Fibroblast of skin of left biceps (primary cell): ENCODE measurements at places on chromosomes 6 and 20.

DNA sequence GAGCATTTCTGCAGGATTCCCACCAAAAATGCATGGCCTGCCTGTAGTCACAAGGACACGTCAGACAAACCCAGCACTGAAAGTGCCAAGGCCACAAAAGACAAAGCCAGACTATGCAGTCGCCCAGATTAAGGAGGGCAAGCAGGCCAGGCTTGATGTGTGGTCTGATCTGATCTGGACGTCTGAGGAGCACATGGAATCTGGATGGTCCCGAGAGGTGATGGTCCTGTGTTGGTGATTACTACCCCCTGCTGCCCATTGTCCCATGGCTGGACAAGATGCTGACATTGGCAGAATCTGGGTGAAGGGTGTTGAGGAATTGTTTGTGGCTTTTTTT lies 17.1 kb downstream of the NPEPL1 start:
- no peak for DNase-seq

DNA sequence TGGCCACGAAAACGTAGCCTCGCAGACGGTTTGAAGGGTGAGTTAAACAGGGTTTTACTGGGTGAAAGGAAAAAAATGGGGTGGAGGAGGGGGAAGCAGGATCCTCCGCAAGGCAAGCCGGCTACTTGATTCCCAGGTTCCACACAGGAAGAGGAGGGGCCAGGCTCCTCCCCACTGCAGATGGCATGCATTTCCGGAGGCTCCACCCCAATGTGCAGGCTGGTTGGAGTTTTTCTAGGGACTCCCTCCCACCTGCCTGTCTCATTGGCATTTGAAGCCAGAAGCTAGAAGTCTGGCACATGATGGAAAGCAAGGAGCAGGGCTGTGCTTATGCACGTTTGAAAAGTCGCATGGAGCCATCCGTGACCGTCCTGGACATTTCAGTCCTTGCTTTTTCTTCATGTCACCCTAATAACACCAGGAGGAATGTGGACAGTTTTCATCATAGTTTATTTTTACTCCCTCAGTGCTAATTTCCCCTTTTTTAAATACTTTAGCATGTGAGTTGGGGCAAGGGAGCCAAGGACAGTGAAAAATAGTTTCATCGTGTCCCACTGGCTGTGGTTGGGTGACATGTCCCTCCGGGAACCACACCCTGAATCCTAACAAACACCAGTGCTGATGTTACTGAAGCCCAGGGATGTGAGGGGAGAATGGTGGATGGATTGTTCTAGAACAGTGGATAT lies 100.1 kb upstream of the INSM1 start:
- DNase-seq: no peak

- no peak for DNase-seq
These were observed 3.6 kb upstream of the PRPH2 start for GRCh38 chr6:42726026-42726425.

DNA sequence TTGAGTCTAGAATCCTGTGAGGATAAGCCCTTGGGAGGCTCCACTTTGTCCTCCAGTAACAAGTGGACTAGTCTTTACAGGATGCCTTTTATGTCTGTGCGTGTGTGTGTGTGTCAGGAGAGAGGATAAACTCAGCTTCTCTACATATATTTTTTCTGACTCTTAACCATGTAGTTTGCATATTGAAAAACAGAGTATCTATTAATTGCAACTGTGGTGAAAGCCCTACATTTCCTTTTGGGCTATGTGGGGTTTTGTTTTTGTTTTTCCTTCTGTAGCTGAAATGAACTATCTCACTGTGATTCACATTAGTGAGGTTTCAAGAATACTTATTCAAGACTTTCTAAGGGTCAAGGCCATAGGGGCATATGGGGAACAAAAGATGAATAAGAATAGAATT lies 17.7 kb downstream of the TPBG start:
- no peak for DNase-seq

DNA sequence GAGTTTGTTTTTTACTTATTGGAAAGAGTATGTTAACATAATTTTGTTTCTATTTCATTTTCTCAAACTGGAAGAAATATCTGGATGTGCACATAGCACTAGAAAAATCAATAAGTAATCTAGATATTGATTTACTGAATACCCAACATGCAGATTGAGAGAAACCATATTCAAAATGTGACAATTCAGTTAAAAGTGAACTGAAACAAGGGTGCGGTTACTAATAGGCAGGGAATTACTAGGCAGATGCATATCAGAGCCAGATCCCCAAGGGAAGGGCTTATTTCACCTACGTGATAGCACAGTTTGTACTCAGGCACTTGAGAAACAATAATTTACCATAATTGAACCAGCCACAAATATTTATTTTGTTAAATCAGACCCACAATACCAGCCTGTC lies 493.1 kb upstream of the FLRT3 start:
- no peak for DNase-seq

DNA sequence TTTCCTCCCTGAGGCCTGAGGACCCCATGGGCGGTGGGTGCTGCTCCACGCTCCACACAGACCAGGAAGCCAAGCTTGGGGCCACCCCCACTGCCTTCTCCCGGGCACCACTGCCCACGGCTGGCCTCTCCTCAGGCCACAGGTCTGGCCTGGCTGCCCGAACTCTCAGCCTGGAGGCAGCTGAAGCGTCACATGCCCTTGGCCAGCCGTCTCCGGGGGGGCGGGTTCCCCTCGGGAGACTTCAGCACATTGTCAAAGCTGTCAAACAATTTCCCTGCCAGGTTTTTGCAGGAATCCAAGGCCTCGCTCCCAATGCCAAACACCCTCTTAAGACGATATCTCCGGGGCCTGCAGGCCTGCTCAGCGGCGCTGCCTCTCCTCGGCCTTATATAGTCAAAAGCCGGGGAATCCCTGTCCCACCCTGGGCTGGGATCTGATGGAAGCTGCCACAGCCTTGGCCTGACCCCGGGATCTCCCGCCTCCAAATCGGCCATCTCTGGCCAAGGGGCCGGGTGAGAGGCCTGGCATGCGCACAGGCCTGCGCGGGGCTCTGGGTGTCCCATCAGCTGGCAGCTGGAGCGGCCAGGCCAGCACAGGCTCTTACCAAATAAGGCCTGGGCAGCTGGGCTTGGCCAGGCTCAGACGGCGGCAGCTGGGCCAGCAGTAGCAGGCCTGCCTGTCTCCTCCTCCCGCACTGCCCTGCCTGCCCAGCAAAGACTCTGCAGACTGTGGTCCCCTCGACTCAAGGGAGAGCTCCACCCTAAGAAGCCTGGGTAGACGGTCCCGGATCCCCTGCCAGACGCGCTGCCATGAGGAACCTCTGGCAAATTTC lies 49.7 kb downstream of the RBM38 start:
- no peak for DNase-seq

DNA sequence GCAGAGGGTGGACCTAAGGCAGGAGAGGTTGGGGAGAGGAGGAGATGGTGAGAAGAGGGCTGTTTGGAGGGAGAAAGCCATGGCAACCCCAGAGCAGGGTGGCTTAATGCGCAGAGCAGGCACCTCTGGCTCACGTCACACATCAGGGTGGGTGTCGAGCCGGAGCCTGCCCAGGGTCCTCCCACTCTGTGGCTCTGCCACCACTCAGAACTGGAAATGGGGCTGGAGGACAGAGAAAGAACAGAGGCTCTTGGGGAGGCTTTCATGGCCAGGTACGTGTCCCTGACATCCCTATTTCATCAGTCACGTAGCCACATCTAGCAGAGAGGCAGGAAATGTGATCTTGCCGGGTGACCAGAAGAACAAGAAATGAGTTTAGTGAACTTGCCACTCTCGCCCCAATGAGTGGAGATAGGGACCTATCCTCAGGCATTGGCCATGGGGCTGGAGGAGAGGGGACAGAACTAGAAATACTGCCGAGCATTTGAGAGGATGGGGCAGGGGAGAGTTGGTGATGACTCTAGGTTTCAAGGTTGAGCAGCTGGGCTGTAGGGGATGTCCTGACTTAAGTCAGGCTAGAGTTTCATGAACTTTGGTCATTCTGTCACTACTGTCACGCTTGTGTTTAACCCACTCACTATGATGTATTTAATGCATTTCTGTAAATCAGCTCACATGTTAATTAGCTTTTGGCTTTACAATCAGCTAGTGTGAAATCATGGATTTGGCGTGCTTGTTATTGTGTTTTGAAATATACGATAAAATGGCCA lies 52.7 kb downstream of the CDH26 start:
- no peak for DNase-seq

DNA sequence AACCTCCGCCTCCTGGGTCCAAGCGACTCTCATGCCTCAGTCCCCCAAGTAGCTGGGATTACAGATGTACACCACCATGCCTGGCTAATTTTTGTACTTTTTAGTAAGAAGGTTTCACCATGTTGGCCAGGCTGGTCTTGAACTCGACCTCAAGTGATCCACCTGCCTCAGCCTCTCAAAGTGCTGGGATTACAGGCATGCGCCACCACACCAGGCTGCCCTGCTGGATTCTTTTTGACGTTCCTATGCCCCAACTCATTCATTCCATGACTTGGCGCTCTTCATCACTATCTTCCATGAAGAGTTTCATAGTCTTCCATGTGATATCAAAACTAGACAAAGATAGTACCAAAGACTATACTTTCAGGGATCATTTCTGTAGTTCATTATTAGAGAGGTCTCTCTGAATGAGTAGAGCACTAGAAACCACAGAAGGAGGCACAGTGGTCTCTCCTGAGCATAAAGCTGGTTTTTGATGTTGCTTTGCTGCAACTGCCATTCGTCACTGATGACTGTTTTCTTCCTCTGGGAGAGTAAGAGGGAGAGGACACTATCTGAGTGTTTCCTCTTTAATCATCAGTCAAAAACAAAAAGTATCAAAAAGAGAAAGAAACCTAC lies 23.5 kb downstream of the DNAAF9 start:
- no peak for DNase-seq

DNA sequence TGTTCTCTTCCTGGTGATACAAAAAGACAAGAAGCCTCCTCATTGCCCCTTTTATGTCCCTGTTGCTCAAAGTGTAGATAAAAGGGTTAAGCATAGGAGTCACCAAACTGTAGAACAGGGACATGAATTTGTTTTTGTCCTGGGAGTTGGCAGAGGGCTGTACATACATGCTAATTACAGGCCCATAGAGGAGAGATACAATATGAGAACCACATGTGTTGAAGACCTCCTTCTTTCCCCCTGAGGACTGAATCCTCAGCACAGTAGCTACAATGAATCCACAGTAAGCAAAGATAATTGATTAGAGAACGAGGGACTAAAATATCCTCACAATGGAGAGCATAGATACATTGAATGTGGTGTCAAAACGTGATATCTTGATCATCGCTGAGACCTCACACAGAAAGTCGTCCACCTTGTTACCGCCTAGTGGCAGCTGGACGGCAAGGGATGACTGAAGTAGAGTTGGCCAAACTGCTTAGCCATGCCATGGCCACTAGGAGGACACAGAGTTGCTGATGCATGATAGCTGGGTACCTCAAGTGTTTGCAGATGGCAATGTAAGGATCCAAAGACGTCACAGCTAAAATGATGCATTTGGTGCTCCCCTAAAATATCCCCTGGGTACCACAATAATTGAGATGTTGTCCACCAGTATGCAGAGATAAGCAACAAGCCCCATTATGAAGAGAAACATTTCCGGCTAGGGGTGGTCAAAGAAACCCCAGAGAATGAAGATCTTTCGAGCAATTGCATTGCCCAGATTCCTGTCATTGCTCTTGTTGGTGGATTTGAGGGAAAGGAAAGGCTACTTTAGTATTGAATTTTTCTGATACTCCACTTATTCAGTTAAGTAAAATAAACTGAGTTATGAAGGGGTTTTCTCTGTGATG lies 15.0 kb downstream of the OR2B3 start:
- no peak for DNase-seq

- DNase-seq: no peak
These were observed 8.0 kb downstream of the QKI start for GRCh38 chr6:163422550-163422949.

- DNase-seq: no peak
These were observed 15.7 kb downstream of the PLAGL2 start for GRCh38 chr20:32191873-32192272.

DNA sequence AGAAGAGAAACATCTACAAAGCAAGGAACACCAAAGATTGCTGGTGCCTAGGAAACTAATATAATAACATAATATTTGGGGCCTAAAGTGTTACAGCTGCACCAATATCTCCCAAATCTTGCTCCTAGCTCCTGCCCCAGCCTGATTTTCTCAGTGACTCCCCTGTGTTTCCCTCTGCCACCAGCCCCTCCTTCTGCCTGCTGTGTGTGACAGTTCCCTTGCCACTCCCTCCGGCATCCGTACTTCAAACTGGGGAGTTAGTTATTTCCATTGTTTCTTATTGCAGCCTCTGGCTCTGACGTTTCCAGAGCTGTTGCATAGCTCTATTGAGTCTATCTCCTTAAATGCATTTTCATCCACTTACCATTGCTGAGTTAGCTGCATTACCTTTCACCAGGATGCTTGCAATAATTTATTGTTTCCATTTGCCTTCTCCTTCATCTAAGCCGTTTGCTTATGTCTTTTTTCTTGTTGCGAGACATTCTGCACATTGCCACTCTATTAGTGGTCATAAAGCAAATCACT lies 43.1 kb downstream of the ESR1 start:
- DNase-seq: no peak

DNA sequence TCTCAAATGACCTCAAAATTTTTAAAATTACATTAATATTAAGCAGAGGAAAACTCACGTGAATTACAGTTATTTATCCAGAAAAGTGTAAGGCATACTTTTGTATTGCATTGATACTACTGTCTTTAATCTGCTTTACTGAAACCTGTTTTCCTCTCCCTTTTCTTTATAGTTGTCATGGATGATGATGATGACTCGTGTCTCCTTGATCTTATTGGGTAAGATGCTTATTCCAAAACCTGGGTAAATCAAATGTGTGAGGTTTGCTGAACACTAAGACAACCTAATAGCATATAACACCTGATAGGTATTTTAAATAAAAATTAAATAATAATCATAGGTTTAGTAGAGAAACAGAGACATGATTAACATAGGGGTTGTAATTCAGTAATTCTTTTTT lies 40.0 kb downstream of the BICRAL start:
- DNase-seq: no peak

GRCh38 chr20:58645412-58645968 lies 5.6 kb upstream of the STX16 start:
- no peak for DNase-seq

GRCh38 chr20:24164360-24164759 lies 175.8 kb upstream of the GGTLC1 start:
- no peak for DNase-seq

DNA sequence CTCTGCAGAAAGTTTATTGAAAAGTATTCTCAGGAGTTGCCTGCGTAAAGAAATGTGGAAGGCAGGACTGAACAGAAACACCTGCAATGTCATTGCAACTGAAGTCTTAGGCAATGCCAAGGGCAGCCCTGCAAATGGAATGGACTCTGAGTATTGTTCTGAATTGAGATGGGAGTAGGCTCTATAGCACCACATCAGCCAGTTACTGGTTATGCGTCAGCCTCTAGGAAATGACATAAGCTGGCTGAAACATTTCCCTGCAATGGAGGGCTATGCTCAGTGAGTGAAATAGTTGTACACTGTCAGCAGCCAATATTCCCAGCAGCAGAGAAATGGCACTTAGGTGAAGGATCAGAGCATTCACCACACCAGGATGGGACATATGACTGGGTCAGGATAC lies 13.8 kb upstream of the GJE1 start:
- DNase-seq: no peak
